ENCODE measurements at places on chromosomes 5 and 9.

DNA sequence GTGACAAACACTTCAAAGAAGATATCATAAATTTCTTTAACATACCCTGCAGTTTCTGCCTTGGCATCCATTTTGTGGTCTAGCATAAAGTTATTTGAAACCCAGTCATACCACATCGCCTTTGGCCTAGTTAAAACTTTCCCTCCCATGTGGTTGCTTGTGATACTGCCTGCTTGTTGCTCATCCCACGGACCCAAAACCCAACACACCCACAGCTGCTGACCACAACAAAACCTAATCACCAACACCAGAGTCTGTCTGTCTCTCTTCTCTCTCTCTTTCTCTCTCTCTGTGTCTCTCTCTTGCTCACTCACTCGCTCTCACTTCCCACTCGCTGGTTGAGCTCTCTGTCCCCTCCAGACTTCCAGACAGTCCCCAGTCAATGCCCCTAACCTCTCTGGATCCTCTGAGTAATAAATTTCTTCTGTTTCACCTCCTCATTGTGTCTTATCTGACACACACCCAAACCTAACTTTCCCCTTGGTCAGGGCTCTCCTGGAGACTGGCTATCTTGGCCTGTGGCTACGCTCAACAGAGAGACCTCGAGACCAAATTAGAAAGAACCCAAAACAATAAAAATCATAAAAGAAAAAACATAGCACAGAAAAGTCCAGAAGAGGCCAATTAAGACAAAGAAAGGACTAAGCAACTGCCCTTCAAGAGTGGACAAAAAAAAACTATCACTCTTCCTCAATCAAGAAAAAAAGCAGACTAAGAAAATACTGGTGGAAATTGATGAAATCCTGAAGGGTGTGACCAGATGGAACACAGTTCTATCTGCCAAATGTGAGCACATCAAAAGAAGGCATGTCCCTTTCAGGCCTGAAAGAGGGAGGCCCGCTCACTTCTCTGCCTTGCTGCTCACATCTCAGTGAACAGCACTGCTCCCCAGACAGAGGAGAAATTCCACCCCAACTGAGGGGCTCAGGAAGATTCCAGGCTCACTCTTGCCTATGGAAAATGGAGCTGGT lies 41.5 kb downstream of the TTLL11 start:
- DNase-seq = no peak

DNA sequence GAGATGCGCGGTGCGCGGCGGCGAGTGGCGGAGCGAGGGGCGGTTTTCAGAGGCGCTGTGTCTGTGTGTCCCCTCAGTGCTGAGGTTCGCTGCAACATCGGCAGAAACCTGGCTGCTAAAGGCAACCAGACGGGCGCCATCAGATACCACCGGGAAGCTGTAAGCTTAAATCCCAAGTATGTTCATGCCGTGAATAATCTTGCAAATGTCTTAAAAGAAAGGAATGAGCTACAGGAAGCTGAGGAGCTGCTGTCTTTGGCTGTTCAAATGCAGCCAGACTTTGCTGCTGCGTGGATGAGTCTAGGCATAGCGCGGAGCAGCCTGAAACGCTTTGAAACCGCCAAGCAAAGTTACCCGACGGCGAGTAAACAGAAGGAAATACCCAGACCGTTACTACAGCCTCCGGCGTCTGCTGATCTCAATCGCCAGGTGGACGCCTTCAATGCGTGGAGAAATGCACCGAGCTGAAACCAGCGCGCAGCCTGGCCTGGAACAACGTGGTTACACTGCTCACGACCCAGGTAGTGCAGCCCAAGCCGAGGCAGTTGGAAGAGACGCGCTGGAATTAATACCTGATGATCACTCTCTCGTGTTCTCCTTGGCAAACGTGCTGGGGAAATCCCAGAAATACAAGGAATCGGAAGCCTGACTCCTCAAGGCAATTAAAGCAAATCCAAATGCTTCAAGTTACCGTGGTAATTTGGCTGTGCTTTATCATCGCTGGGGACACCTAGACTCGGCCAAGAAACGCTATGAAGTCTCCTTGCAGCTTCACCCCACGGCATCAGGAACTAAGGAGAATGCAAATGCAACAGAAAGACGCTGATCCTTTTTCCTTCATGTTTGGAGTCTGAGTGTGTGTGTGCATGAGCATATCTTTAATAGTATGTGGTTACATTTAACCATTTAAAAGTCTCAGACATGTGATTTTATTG lies 15.9 kb downstream of the OR2V1 start:
- DNase-seq = peak; percentile 11

- no peak for DNase-seq
These were observed 28.4 kb downstream of the SEMA6A start for GRCh38 chr5:116546033-116546742.

DNA sequence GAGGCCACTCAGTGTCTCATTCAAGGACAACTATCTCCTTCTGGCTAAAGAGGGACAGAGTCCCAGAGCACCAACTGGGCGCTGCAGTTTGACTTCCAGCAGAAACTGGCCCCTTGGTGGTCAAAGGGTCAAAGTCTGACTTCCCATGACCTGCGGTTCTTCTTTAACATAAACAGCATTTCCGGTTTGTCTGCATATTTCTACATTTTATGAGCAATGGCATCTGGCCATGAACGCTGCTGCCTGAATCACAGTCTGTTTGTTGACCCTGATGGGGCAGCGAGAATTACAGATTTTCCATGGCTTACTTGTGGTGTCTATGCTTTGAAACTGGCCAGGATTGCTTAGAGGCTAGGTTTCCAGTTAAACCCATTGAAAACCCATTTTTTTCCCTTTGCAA lies 1.3 kb downstream of the TNFSF15 start:
- DNase-seq = no peak

GRCh38 chr5:95794070-95794516 lies 28.4 kb downstream of the GLRX start:
- DNase-seq = no peak

DNA sequence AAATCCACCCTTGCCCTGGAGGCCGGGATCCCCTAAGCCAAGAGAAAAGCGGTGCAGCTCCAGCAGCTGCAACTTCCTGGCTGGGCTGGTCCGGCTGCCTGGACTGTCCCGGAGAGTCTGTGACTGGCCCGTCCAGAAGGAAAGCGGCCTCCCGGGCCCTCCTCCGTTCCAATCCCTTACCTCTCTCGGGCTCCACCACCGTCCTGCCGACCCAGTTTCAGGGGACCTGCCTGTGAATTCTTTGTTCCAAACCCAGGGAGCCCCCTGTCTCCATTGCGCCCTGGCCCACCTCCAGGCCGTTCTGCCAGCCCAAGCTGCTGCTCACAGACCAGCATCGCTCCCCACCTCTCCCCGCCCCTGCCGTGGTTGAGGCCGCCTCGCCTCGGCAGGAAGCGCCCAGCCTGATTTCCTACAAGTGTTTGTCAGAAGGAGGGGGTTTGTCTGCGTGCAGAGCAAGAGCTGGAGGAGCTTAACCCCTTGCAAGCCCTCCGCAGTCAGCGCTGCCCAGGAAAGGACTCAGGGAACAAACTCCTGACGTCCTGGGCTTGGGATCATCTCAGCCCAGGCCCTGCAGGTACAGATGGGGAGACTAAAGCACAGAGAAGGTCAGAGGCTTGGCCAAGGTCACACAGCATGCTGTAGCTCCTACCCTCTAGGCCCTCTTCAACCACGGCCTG lies at the start of gene AKNA:
Gene AKNA (minus strand): TSS at position 303 of the 677 bp plus-strand sequence. CDS start 6,649 bp downstream, outside the sequence.
- DNase-seq = no peak

GRCh38 chr9:95451065-95451426 lies 65.7 kb downstream of the PTCH1 start:
- DNase-seq = no peak

DNA sequence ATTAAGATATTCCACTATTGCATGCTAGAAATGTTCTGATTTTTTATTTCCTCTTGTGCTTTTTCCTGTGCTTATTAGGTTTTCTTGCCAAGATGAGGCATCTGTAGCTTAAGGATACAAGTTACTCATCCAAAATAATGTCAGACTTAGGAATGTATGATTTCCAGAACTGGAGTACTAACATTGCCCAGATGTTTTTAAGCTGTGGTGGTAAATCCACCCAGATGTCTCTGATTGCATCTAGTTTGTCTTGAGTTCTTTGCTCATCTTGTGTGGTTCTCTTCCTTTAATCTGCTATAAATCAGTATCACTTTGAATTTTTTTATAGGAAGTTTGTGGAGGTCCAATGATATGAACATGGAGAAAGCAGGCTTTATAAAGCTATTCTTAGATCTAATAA lies 337.5 kb upstream of the ZNF608 start:
- DNase-seq = no peak

DNA sequence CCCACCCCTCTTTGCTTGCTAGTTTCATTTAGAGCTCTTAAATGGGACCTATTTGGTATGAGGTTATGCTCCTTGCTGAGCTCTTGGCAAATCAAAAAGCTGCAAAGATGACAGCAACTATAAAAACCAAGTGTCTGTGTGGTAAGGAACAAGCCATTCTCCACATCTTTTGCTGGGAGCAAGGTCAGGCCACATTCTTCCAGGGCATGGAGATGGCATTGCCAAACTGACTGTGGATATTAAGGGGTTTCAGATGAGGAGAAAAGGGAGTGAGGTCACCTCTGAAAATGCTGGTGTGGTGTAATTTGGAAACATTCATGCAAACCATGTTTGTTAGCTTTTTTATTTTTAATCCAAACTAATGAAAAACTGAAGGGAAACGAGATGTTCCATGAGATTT lies 218.8 kb upstream of the IL12B start:
- no peak for DNase-seq

- no peak for DNase-seq
These were observed 197.0 kb upstream of the NR4A3 start for GRCh38 chr9:99624499-99625233.

DNA sequence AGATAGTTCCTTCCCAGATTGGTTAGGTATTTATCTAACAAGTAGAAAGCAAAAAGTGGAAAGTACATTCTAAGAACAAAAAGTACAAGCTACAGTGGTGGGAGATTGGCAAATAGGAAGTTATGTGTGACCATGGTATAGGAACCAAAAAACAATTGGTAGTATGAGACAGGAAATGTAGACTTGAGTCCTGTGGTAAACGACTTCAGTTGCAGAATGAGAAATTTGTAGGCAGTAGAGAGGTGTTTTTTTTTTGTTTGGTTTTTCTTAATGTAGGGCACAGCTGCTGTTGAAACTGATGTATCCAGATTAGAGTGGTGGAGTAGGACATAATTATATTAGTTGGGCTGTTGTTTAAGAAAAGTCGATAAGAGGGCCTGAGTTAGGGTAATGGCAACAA lies 72.0 kb downstream of the CCNH start:
- no peak for DNase-seq

- DNase-seq = no peak
These were observed 206.3 kb downstream of the CSNK1G3 start for GRCh38 chr5:123718238-123718637.

DNA sequence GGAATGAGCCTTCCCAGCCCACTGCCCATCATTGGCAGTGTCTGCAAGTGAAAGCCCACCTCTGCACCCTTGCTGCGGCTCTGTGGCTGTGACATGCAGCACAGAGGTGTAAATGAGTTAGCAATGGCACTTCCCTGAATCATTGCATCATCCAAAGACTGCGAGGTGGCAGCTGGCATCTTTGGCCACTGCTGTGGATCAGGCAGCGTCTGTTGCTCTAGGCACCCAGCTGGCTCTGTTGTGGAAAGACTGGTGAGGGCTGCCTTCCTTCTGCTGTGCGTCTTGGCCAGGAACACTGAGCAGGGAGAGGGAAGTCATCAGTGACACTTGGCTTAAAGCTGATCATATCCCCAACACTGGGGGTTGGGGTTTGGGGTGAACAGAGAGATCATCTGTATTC lies 64.5 kb downstream of the MFAP3 start:
- DNase-seq = no peak

- no peak for DNase-seq
These were observed 30.9 kb downstream of the CDO1 start for GRCh38 chr5:115785381-115786065.

DNA sequence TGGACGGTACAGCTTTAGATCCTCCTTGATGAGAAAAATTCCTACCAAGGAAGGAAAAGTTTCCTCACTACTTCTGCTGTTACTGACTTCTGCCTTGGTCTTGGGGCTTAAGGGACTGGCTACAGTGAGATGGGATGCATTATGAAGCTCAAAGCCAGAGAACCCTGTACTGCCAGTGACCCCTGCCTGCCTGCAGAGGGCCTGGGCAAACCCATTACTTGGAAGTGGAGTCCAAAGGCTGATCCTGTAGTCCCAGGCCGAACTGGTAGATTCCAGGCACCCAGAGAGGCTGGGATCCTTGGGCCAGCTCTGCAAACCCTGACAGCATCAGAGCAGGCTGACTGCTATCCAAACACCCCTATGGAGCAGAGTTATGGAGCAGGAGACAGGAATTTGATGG lies 25.7 kb upstream of the NR5A1 start:
- no peak for DNase-seq

DNA sequence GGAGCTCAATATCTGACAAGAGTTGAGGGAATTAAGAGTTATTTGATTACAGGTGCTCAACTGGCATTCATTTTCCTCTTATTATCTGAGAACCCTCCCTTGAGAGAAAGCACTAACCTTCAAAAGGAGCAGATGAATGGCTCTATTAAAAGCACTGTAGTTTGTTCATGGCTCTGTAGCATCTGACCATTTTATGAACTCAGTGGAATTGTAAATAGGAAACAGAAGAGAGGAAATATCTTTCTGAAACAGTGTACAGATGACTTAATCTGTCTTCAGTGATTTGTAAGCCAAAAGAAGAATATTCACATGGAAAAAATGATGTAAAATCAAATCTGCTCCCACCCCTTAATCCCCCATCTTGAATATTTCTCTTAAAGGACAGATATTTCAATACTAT lies 810.4 kb upstream of the GRAMD2B start:
- no peak for DNase-seq

DNA sequence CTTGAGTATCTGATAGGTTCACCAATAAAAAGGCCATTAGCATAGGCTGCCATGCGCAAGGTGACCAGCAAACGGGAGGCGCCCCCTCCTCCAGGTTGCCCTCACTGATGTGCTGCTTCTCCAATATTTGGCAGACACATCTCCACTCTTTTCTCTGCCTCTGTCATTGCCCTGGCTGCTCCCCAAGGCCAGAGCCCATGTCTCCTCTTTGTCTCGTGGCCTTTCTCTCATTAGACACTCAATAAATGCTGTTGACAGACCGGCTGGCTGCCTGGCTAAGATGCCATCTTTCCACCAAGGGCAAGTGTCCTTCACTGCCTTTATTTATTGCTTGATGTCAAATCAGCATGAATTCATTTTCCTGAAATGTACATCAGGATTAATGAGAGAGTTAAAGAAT lies 404.0 kb upstream of the KIF2A start:
- no peak for DNase-seq

DNA sequence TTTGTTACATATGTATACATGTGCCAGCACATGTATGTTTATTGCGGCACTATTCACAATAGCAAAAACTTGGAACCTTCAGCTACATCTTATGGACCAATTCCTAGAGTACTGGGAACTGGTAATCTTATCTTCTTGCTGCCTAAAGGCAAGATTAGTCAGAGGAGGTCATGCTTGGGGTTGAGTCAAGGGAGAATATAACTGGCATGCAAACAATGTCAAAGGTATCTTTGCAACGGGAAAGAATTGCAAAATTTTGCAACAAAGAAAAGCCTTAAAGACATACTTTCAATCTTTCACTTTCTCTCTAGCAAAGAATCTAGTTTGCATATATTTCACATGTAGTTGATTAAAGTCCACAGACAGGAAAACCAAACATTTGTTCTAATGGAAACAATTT lies 145.2 kb downstream of the EDIL3 start:
- DNase-seq = peak; percentile 10
